Muscle of back (tissue), 13 donors: ENCODE measurements at places on chromosomes 16 and 17. TPM values are rescaled to one million over a fixed set of nuclear protein-coding genes. Genes with fewer than 3 reads are reported as not detected.

TEKT1 gene
- not detected for polyA plus RNA-seq

DNA sequence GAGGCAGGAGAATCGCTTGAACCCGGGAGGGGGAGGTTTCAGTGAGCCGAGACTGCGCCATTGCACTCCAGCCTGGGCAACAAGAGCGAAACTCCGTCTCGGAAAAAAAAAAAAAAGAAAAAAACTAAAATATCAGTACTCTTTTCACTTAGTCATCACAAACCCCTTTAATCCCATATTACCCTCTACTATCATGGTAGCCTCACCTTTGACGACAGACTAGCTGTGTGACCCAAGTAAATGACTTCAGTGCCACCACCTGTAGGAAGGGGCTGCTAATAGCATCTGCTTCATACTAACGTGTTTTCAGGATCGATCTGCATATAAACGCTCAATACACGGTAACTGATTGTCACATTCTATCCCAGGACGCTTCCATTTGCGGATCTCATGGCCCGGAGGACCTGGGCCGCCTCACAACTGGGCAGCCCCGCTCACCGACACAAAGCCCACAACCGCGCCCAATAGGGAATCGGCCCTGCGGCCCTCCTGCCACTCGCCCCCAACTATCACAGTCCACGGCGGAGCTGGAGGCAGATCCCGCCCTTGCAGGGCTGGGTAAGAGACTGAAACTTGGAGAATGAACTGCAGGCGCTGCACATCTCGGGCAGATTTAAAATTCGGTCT, 1.1 kb upstream of the ZNF263 start:
- no peak for DNase-seq

- no peak for DNase-seq
Measured at GRCh38 chr16:69201291-69201690, 14.3 kb downstream of the SNTB2 start.

DNA sequence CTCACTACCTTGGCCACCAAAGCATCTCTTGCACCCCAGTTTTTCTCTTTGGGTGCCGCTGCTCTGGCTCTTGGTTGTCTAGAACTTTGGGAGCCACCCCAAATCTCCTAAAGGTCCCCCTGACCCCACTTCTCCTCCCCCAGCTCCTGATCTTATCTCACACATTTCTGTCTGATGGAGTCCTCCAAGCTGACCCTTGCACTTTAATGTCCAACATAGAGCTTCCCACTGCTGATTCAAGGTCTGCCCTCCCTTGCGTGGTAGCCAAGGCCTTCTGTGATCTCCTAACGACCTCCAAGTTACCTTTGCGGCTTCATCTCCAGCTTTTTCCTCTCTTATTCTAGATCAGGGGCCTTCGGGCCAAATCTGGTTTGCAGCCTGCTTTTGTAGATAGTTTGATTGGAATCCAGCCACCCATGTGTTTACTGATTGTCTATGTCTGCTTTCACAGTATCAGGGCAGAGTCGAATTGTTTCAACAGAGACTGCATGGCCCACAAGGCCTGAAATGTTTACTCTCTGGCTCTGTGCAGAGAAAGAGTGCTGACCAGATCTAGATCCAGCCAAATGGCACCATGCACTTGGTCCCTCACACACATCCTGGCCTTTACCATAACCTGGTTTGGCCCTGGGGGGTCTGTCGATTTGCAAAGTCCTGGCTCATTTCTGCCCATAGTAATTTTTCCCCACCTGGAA, 168.6 kb downstream of the HAPSTR1 start:
- no peak for DNase-seq

KRT23 gene
- 0.16 TPM for polyA plus RNA-seq

GRCh38 chr16:49183911-49184310, 97.7 kb downstream of the CBLN1 start:
- no peak for DNase-seq

DNA sequence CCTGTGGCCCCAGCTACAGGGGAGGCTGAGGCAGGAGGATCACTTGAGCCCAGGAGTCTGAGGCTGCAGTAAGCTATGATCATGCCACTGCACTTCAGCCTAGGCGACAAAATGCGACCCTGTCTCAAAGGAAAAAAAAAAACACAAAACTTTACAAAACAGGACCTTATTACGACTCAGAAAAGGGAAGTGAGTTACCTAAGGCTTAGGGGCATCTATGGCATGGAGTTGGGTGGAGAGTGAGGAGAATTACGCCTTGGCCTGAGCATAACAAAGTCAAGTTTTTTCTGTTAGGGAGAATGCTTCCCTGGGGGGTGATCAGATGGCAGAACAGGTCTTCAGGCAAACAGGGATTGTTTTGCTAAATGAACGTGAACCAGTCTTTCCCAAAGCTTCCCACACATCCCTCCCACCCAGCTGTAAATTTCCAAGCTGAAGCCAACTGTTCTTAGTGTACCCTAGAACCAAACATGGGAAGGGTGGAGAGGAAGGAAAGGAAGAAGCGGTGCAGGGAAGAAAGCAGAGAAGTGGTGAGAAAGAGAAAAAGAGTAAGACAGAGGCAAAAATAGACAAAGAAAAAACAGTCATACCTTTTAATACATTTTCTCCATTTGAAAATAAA, 24.6 kb upstream of the TNRC6C start:
- DNase-seq, result no peak

- DNase-seq, result peak; percentile 94
Measured at GRCh38 chr16:56681939-56682702, at the start of gene MT1X. MT1X (plus strand) TSS chr16:56682470; CDS start chr16:56682541, 71 bp downstream.

TGFB1I1 gene
- 69.4 TPM for polyA plus RNA-seq

TMEM94 gene
- 48.7 TPM for polyA plus RNA-seq

DNA sequence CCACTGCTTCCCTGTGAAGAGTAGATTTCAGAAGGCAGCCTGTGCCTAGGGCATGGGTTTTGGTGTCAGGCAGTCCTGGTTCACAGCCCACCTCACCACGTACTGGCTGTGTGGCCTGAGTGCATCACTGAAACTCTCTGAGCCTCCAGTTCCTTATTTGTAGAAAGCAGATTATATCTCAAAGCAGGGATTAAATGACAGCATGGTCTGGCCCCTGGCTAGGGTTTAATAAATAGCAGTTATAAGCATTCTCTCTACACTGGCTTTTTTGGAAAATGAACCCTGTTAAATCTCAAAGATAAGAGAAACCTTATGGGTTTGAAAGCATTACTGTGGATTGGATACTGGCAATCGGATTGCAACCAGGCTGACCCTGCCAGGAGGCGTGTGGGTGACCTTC, 2.9 kb upstream of the MT1M start:
- no peak for DNase-seq

XPO6 gene
- polyA plus RNA-seq, result 53.3 TPM

- DNase-seq, result no peak
Measured at GRCh38 chr17:81028506-81028858, 6.5 kb upstream of the BAIAP2 start.

GRCh38 chr16:14629612-14629918, 495 bp downstream of the PARN start:
- no peak for DNase-seq

- DNase-seq, result no peak
Measured at GRCh38 chr16:29307598-29308507, 98.7 kb downstream of the NPIPB11 start.

DNA sequence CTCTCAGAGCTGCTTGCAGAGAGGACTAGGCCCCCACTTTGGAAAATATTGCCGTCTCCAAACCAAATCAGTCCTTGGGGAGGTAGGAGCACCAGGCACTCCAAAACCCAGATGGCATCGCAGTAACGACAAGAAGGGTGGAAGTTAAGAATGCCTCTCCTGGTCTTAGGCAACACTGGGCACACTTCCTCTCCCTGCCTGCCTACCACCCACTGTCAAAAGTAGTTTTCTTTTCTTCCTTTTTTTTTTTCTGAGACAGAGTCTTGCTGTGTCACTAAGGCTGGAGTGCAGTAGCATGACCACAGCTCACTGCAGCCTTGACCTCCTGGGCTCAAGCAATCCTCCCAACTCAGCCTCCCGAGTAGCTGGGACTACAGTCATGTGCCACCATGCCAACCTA, 47.2 kb downstream of the SRL start:
- no peak for DNase-seq

MOSMO gene
- 13.5 TPM for polyA plus RNA-seq

GRCh38 chr17:7414837-7415236, 5.3 kb upstream of the SPEM1 start:
- DNase-seq, result no peak

KCNJ18 gene
- not detected for polyA plus RNA-seq

DNA sequence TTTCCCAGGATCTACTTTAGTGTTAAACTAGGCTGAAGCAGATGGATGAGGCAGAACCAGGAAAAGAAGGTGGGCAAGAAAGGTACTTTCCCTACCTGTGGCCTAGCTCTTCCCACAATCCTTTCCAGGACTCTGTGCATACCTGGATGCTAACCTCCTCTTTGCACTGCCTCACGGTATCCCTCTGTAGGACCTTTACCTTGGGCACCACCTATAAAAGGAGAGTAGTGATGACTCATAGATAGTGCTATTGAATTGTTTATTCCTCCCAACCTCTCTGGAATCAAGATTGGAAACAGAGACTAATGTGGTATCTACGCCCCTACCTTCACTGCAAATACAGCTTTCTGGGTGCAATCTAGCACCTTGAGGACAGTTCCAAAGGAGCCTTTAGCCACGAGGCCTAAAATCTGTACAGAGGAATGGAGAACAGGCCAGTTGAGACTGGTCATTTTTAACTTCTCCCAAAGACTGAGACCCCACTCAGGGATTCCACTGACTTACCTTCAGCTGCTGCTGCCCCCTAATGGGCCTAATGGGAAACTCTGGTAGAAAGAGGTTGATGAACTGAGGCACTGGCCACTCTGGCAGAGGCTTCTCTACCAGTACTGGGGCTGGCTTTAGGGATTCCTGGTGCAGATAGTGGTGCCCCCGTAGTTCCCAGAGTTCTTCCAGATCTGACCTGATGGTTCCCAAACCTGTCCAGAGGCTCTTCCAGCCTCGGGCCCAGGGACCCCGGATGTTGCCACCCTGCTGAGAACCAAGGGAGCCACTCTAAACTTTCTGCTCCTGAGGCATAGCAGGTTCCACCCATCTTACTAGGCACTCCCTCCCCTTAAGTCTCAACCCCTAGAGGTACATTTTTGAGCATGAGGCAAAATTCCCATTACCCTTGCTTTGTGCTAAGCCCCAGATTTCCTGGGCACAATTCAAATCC, 781 bp downstream of the RSKR start:
- DNase-seq, result peak; percentile 47

GRAP gene
- 2.9 TPM for polyA plus RNA-seq

DNA sequence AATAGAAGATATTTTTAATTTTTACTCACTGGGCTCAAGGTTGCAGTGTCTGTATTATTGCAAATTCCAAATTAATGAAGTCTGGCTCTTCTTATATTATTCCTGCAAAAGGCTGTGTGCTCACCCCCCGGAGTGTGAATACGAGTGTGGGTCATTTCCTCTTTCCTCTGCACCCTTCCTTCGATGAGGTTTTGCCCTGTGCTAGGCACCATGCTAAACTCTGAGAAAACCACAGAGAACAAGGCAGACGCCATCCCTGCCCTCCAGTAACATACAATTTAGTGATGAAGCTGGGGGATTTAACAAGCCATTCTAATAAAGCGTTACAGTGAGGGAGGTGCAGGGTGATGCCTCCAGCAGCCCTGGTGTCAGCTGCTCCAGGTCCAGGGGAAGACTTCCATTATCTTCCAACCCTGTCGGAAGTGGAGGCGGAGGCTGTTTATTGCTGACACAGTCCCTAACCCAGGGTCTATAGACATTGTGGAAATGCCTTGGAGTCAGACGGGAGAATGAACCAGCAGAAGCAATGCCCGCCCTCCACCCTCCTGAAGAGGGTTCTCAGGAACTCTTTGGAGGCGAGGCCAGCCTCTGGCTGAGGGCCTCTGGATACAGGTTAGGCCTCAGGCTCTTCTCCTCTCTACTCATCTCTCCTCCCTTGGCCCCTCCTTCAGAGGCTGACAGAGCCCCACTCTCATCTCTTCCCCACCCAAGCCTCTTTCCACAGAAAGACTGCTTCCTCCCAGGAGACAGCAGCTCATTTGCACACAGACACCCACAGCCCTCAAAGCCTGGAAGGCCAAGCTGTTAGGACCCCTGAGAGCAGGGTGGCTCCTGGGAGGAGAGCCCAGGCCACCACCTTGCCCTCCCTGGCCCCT, 2.0 kb upstream of the ACE start:
- no peak for DNase-seq

- DNase-seq, result no peak
Measured at GRCh38 chr17:14306596-14306995, 5.7 kb downstream of the HS3ST3B1 start.

DNA sequence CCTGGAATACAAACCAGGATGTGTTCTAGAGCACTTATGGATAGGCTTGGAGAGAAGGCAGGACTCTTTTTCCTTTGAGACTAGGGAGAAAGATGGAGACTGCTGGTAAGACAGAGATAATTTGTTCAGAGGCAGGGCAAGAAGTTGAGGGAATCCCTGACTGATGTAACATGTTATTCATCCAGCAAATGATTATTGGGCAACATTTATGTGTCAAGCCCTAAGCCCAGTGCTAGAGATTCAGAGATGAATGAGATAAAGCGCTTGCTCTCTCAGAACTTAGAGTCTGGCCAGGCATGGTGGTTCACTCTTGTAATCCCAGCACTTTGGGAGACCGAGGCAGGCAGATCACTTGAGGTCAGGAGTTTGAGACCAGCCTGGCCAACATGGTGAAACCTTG, 47.8 kb upstream of the NUFIP2 start:
- DNase-seq, result no peak

DNA sequence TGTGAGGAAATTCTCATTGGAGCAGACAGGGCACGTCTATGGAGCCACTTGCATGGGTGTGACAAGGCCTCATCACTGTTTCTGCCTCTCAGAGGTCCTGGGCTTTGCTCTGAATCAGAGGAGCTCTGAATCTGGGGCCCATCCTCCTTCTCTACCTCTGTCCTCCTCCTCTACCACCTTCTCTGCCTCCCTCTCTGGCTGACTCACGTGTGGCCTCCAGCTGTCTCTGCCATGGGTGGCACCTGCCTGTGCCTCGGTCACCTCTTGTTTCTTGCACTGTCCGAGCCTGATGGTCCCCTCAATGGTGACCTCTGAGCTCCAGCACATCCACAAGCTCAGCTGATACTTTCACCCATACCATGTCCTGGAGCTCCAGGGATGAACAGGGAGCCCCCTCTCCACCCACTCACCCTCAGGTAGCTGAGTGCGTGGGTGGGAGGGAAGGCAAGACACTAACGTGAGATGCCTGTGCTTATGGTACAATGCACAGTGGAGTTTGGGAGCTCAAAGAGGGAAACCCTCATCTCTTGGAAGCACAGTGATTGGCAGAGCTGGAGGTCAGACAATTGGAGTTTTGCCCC, 116.4 kb upstream of the CRHR1 start:
- no peak for DNase-seq

DNA sequence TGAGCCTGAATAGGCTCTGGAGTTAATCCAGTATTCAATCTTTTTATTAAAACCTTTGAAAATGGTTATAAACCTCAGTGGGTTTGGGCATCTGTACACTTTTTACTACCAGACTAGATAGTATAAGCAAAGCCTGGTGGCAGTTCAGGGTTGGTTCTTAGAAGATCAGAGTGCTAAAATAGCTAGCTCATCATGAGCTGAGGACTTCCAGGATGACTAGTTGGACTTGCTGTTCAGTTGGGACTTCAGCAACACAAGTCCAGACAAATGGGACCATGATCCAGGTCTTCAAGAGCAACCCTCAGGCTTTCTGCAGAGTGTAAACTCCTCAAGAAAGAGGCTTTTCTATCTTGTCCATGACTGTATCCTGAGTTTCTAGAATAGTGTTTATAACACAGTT, 1.2 kb upstream of the ZNF19 start:
- DNase-seq, result no peak

GRCh38 chr17:965311-965989, 14.1 kb downstream of the NXN start:
- no peak for DNase-seq

GRCh38 chr17:80428363-80428762, 13.4 kb downstream of the ENDOV start:
- no peak for DNase-seq
